ENCODE measurements at places on chromosomes 4 and X.

- no peak for DNase-seq
Measured at GRCh38 chr4:78296261-78296660, 239.1 kb downstream of the FRAS1 start.

DNA sequence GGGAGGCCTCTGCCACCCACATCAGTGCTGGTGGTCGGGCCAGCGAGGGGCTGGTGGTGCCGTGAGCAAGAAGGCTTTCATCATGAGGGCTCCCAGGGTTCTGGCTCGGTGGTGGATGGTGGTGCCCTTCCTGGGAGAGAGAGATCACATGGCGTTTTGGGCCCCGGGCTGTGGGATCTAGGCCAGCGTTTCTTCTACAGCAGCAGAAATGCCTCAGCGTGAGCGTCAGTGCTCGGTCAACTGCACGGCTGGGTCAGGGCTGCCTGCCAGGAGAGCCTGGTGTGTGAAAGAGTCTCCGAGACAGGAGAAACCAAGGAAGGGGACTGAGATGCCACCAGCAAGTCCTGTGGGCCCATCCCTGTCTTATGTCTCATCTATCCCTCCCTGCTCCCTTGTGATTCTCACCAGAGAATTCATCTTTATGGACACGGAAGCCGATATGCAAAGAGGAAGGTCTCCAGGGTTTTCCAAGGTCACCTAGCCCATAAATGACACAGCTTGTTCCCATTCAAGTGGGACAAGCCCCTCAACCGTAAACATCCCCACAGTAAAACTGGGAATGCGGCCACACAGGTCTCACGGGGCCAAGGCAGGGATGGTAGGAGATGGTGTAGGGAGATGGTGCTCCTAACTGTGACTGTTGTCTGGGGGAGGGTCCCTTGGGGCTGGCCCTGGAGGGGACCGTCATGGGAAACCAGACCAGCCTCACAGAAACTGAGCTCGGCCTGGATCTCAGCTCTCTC is 99.2 kb downstream of the SORCS2 start:
- DNase-seq, result no peak

DNA sequence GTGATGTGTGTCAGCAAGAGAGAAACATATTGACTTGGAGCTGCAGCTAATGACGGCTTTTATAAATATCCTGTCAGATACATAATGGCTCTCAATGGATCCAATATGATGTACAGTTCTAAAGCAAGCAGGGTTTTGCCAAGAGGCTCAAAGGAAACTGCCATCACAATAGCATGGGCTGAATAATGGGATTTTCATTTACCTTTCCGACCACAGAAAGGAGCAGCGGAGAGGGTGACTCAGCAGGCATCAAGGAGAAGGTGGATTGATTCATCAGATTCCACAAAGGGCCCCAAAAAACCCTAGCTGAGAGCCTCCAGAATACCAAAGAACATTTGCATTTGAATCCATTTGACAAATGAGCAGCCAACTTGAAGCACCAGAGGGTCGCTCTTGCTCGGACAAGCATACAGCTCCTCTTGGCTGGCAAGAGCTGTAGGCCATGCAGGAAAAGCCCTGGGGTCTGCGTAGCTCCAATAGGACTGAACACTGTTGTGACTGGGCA is 355.7 kb upstream of the NOCT start:
- DNase-seq, result no peak

DNA sequence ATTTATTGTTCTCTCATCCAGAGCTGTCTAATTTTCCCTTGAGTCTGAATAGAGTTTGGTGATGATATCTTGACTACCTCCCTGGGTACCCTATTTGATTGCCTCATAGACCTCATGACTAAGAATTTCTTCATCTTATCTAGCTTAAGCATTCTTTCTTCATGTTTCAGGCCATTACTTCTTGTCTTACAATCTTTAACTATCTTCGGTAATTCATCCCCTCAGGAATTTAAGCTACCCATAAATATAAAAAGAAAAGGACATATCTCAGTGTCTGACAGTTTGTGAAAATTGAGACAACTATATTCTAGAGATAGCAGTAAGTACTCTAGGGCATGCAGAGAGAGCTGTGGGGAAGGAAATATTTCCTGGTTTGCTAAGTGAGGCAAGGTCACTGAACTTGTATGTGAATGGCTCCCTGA is 466.1 kb upstream of the GRID2 start:
- DNase-seq, result no peak

DNA sequence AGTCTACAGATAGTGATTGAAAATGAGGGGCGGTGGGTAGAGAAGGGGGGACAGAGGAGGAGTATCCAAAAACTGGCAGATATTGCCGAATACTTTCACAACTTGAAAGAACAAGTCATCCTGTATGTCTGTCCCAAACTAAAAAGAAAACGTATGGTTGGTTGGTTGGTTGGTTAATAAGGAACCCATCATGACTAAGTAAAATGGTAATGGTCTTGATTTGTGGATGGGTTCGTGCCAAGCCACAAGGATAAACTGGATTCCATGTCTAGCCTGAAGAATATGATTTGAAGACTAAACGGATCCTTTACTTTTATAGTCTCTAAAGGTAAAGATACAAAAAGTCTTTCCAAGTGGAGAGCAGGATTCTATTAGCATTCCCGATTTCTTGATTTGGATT is 208.4 kb downstream of the DCLK2 start:
- DNase-seq, result no peak

DNA sequence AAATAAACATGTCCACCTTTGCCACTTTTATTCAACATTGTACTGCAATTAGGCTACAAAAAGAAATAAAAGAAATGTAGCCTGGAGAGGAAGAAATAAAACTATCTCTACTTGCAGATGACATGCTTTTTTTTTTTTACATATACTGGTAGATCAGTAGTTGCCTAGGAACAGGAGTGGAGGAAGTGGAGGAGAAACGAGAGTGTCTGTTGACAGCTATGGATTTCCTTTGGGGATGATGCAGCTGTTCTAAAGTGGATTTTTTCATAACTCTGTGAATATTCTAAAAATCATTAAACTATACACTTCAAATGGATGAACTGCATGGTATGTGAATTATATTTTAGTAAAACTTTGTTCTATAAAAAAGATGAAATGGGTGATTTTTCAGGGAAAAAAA is 116.4 kb downstream of the ANAPC4 start:
- no peak for DNase-seq

DNA sequence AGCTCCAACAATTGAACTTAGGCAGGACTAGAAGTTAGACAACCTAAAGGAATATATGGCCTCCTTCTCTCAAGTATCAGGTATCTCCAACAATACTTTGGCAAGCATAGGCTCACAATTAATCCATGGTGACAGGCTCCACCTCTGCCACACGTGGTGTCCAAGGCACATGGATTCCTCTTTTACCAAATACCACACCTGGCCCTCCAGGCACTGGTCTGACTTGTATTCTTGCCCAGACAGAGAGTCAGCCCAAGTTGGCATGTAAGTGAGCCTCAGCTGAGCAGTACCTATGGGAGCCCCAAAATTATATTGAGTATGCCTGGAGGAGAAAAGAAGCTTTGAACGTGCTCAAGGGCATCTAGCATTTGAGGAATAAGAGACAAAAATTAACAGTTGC is 19.6 kb downstream of the SRPX2 start:
- no peak for DNase-seq

DNA sequence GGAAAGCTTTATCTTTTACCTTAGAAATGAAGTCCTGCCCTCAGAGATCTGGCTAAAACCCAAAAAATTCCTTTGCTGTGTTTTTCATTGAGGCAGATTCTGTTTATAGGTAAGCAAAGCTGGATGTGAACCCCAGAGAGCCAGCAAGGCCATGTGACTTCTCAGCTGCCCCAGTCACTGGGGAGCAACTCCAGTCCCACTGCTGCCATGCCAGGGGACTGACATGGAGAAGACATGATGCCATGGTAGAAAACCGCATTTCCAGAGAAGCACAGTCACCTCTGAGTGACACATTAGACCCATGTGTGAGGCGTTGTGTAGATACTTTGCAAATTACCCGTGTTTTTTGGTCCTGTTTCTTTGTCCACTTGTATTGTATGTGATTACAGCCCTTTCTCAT is 45.4 kb downstream of the PTTG2 start:
- DNase-seq, result no peak

- no peak for DNase-seq
Measured at GRCh38 chr4:56657818-56658217, 23.3 kb downstream of the HOPX start.

DNA sequence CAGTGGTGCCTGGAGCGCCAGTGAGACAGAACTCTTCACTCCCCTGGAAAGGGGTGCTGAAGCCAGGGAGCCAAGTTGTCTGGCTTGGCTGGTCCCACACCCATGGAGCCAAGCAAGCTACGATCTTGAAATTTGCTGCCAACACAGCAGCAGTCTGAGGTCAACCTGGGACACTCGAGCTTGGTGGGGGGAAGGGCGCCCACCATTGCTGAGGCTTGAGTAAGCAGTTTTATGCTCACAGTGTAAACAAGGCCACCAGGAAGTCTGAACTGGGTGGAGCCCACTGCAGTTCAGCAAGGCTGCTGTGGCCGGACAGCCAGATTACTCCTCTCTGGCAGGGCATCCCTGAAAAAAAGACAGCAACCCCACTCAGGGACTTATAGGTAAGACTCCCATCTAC is 149.5 kb downstream of the EDA2R start:
- no peak for DNase-seq

DNA sequence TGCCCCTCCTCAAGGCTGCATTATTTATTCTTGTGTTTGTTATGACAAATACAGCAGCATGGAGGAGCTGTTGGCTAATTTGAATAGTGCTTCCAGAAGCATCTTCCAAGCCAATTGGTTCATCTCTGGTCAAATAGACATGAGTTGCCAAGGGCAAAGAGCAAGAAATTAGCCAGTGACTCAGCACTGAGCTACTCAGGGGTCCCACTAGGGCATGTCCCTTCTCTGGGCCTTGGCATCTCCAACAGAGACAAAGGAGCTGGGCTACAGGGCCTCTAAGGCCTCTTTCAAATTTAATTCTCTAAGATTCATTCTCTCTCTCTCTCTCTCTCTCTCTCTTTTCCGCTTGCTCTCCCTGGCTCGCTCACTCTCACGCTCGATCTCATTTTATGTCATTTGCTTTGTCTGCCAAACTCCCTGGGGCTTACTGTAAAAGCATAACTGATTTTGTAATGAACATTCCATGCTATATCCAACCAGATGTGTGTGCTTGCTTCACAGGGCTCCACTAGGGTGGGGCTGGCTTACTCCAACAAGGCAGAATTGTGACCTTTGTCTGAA is 86.7 kb upstream of the MAGEA4 start:
- DNase-seq, result no peak

- no peak for DNase-seq
Measured at GRCh38 chr4:4339504-4340085, 47.3 kb upstream of the NSG1 start.

DNA sequence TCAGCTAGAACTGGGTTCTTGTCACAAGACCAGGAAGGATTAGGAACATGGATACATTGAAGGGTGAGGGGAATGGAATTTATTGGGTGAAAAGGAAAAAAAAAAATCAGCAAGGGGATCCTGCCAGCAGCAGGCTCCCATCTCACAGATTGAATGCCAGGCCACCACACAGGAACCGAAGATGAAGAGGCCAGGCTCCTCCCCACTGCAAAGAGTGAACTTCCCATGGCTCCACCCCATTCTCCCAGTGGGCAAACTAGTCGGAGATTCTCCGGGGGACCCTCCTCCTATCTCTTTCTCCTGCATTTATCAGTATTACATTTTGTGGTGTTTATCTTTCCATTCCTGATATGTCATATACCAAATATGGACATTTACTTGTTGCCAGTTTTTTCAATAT is 46.0 kb upstream of the MAGED1 start:
- no peak for DNase-seq

GRCh38 chr4:20046931-20047677 is 204.6 kb upstream of the SLIT2 start:
- DNase-seq, result no peak

GRCh38 chr4:108072300-108072699 is 82.6 kb downstream of the HADH start:
- peak; percentile 64 for DNase-seq

- DNase-seq, result no peak
Measured at GRCh38 chr4:9924750-9925149, 96.5 kb downstream of the SLC2A9 start.

GRCh38 chr4:164874789-164875188 is 2.2 kb upstream of the APELA start:
- DNase-seq, result no peak

- no peak for DNase-seq
Measured at GRCh38 chrX:6732101-6732500, 197.2 kb upstream of the VCX3A start.

- DNase-seq, result no peak
Measured at GRCh38 chr4:23866450-23867075, 23.3 kb downstream of the PPARGC1A start.

DNA sequence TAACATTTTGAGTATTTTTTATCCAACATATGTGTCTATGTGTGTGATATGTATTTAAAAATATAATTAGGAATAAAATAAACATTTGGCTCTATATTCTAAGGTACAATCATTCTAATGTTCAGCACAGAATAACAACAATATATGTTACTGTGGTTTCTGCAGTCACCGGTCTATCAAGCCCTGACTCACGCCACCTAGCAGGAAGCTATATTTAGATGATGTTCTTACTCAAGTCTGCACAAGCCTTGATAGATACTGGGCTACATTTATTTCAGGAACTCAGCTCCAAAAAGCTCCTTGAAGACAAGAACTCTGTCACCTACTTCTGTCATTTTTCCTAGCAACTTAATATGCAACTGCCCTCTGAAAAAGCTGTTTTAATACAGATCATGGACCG is 152.0 kb upstream of the FTHL17 start:
- no peak for DNase-seq

DNA sequence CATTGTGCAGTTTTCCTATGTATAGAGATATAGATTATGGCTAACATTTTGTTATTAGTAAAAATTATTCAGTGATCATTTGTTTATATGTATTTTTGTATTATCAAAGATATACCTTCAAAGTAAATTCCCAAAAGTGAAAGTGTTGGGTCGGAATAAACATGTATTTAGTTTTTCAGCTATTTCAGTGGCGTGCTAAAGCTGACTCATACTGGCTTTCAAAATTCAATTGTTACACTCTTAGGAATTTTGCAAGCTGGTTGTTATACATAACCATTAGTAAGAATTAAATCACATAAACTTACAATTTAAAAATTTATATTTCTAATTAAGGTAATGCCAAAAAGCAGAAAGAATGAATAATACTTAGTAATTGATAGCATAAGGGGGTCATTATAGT is 288.4 kb upstream of the NRK start:
- no peak for DNase-seq

GRCh38 chr4:87982446-87983010 is 7.0 kb downstream of the SPP1 start:
- DNase-seq, result no peak

GRCh38 chrX:130285069-130285620 is 16.4 kb upstream of the ZNF280C start:
- DNase-seq, result no peak

DNA sequence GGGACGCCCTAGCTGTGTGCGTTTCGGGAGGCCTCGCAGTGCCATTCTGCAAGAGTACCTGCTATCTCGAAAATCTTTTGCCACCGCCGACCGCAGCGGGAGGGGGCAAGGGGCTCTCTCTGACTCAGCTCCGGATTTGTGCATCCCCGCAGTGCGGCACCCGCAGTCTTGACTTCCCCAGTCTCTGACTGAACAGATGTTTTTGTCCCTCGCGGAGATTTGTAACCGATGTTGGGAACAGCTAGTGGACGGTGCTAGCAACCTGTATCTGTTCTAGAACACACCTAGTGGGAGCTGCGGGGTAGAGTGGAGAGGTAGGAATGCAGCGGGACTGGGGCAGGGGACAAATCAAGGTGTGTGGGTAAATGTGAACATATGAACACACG is 17.2 kb downstream of the NKX6-1 start:
- no peak for DNase-seq
